Neural crest cell (in vitro differentiated cells): ENCODE measurements at places on chromosomes 2 and 18. TPM values are rescaled to one million over a fixed set of nuclear protein-coding genes. Genes with fewer than 3 reads are reported as not detected.

Gene FASTKD2
- total RNA-seq: 26.3 and 27.5 TPM in 2 replicates

Gene AKAIN1
- total RNA-seq: not detected in 2 replicates

Gene SOX11
- 197 and 201 TPM in 2 replicates for total RNA-seq

Gene SAG
- not detected in 2 replicates for total RNA-seq

Gene LAMA1
- total RNA-seq: 96.1 and 102 TPM in 2 replicates

Gene UPP2
- not detected in 2 replicates for total RNA-seq

Gene UGT1A5
- not detected in 2 replicates for total RNA-seq

Gene DYNAP
- not detected in 2 replicates for total RNA-seq

Gene ANKRD30BL
- not detected in 2 replicates for total RNA-seq

Gene OR6B2
- not detected in 2 replicates for total RNA-seq

Gene CHMP3
- 83.7 and 88.3 TPM in 2 replicates for total RNA-seq
